T-helper 17 cell (primary cell): ENCODE measurements at places on chromosomes 7 and 10. TPM values are rescaled to one million over a fixed set of nuclear protein-coding genes. Genes with fewer than 3 reads are reported as not detected.

Gene FAM131B
- total RNA-seq: 0.23 TPM

Gene VSTM4
- total RNA-seq: not detected

Gene C10orf105
- total RNA-seq: 0.37 TPM

Gene PRPS1L1
- total RNA-seq: not detected

Gene ANKRD1
- total RNA-seq: not detected

Gene ACSL5
- total RNA-seq: 35.4 TPM

Gene CCDC3
- total RNA-seq: 0.99 TPM

Gene DPYSL4
- total RNA-seq: 3.3 TPM

Gene SYT15B
- 0.23 TPM for total RNA-seq

Gene FKBP9
- not detected for total RNA-seq

Gene LANCL2
- total RNA-seq: 11.0 TPM

Gene CPVL
- 4.4 TPM for total RNA-seq

Gene TBL2
- total RNA-seq: 15.3 TPM

Gene SLC16A12
- not detected for total RNA-seq

Gene DPP6
- not detected for total RNA-seq

Gene ATOH7
- total RNA-seq: not detected

Gene CYP26A1
- total RNA-seq: not detected

Gene COPS6
- 62.5 TPM for total RNA-seq

Gene TEX47
- not detected for total RNA-seq

Gene ACHE
- total RNA-seq: 0.25 TPM

Gene NUTM2D
- 2.3 TPM for total RNA-seq

Gene TAS2R60
- 0.60 TPM for total RNA-seq

Gene BTBD16
- total RNA-seq: not detected

Gene SPDYE5
- total RNA-seq: not detected

Gene DDC
- total RNA-seq: not detected

Gene ENO4
- total RNA-seq: not detected

Gene ARMC10
- 16.0 TPM for total RNA-seq
